ENCODE measurements at places on chromosomes 16 and 17.

- DNase-seq, result peak; percentile 69
These were observed 60.8 kb upstream of the CLEC18A start for GRCh38 chr16:69890114-69890891.

- no peak for DNase-seq
These were observed 41.5 kb downstream of the AIPL1 start for GRCh38 chr17:6393351-6393952.

DNA sequence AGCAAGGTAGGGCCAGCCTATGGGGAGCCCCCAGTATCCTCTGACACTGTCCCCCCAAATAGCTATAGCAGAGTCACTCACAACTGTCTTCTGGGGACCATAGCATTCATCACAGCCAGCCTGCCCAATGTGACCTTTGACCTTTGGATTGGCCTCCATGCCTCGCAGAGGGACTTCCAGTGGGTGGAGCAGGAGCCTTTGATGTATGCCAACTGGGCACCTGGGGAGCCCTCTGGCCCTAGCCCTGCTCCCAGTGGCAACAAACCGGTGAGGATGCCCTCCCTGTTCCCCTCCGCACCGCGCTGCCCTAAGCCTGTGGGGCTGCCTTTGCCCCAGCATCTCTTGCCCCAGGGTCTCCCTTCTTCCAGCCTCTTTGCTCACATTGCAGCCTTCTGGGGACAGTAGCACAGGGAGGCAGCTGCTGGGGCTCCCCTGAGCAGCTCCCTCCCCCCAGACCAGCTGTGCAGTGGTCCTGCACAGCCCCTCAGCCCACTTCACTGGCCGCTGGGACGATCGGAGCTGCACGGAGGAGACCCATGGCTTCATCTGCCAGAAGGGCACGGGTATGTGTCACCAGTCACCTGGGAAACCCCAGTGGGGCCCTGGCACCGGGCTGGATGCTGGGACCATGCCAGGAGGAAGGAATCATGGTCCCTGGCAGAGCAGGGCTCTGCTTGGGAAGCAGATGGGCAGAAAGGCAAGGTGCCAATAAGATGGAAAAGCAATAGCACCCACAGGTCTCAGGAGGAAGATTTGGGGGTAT lies 61.1 kb downstream of the MRC2 start:
- DNase-seq, result no peak

- DNase-seq, result no peak
These were observed 195.8 kb downstream of the KCNJ2 start for GRCh38 chr17:70365091-70365583.

- DNase-seq, result no peak
These were observed 363.9 kb upstream of the TNRC6C start for GRCh38 chr17:77594416-77595209.

DNA sequence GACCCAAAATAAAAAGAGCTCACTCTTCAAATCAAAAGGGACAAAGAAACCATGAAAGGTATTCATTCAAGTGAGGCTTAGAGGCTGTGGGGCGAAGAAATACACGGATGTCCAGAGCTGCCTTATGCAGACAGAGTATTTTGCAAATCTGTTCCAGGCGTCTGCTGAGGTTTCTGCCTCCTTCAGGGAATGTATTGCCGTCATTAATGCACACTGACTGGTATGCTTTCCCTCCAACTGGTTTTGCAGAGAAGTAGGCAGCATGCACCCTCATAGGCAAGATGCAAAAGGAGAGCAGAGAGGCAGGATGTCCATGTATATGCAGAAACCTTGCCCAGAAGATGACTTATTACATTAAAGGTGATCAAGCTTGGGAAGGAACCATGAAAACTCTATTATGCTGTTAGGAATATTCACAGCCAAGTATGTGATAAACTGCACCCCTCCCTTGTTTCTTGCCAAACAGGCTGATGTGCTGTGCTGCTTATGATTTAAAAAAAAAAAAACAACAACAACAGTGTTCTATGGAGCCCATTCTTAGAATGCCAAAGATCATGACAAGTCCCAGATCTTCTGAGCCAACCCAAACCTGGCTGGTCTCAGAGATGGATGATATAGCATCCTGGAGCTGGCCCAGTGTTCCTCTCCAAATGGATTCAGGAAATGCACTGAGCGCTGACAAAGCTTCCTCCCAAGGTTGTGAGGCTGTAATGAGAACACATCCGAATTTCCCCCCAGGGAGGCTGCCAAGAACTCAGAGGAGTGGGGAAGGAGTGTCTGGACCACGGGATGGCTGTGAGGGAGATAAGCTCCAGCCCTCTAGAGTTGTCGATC lies 77.6 kb upstream of the HLF start:
- DNase-seq, result no peak

DNA sequence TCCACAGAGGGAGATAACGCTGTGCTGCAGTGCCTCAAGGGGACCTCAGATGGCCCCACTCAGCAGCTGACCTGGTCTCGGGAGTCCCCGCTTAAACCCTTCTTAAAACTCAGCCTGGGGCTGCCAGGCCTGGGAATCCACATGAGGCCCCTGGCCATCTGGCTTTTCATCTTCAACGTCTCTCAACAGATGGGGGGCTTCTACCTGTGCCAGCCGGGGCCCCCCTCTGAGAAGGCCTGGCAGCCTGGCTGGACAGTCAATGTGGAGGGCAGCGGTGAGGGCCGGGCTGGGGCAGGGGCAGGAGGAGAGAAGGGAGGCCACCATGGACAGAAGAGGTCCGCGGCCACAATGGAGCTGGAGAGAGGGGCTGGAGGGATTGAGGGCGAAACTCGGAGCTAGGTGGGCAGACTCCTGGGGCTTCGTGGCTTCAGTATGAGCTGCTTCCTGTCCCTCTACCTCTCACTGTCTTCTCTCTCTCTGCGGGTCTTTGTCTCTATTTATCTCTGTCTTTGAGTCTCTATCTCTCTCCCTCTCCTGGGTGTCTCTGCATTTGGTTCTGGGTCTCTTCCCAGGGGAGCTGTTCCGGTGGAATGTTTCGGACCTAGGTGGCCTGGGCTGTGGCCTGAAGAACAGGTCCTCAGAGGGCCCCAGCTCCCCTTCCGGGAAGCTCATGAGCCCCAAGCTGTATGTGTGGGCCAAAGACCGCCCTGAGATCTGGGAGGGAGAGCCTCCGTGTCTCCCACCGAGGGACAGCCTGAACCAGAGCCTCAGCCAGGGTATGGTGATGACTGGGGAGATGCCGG lies 769 bp downstream of the CD19 start:
- DNase-seq, result no peak

GRCh38 chr16:50315346-50315997 lies 49.1 kb downstream of the ADCY7 start:
- peak; percentile 7 for DNase-seq

- DNase-seq, result peak; percentile 42
These were observed 52.7 kb downstream of the SREBF1 start for GRCh38 chr17:17783825-17784656.

GRCh38 chr17:29038085-29038795 lies 4.7 kb upstream of the PIPOX start:
- no peak for DNase-seq

DNA sequence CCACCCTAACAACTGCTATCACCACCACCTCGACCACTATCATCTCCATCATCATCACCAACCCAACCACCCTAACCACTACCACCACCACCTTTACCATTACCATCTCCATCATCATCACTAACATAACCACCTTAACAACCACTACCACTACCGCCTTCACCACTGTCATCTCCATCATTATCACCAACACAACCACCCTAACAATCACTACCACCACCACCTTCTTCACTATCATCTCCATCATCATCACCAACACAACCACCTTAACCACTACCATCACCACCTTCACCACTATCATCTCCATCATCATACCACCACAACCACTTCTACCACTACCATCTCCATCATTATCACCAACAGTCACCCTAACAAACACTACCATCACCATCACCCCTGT lies 101.4 kb downstream of the BANP start:
- DNase-seq, result no peak
